ENCODE measurements at places on chromosomes 1 and 21. TPM values are rescaled to one million over a fixed set of nuclear protein-coding genes. Genes with fewer than 3 reads are reported as not detected.

DNA sequence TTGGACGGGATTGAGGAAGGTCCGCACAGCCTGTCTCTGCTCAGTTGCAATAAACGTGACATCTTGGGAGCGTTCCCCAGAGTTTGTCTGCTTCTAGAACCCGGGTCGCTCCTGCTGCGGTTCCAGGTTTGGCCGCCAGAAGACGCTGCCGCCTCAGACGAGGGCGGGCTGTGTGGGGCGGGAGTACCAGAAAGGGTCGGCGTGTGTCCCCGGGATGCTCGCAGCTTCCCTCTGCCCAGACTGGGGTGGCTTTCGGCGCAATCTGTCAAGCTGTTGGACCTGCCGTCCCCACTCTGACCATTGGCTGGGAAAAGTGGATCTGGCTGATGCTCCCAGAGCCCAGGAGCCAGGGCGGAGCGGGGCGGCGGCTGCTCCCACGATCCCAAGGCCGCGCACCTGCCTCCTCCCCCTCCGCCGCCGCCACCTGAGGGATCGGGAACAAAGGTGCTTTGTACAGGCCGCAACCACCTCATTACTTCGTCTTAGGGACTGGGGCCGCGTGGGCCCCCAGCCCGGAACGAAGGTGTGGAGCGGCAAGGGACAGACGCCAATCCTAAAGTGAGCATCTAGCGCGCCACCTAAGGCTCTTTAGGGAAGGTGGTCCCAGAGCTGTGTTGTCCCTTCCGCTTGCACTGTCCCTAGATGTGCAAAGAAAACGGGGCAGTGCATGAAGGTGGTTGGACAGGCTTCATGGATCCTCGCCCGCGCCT lies 683 bp upstream of the EFNA4 start:
- DNase-seq: no peak

- DNase-seq: no peak
Measured at GRCh38 chr1:17089506-17089905, 29.7 kb downstream of the PADI2 start.

- DNase-seq: no peak
Measured at GRCh38 chr1:180905927-180906326, 6.8 kb upstream of the KIAA1614 start.

GPA33 gene
- polyA plus RNA-seq: 7.7 TPM

RAP1GAP gene
- polyA plus RNA-seq: not detected

DNA sequence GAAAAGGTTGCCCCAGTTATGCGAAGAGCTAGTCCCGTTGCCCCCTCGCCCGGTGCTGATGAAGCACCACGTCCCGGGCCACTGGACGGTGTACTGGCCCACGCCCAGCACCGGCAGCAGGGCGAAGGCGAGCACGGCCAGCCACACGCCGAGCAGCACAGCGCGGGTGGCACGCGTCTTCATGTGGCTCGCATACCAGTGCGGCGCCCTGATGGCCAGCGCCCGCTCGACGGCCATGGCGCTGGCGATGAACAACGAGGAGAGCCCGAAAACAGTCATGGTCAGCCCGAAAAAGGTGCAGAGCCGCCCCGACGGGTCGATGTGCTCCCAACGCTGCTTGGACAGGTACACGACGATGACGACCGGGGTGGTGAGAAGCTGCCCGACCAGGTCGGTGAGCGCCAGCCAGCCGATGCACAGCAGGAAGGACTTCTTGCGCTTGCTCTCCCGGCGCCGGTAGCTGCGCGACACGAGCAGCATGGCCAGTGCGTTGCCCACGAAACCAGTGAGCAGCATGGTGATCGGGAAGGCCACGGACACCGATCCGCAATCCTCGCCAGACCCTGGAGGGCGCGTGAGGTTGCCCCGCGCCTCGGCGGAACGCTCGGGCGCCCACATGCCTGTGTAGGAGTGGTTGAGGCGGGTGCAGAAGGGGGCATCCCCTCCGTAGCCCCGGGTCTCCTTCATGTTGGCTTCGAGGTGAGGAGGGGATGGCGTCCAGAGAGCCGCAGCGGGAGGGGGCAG lies 553 bp downstream of the PTGER3 start:
- peak; percentile 9 for DNase-seq

- peak; percentile 62 for DNase-seq
Measured at GRCh38 chr21:44297525-44298290, 2.1 kb upstream of the PFKL start.

- DNase-seq: no peak
Measured at GRCh38 chr1:107990606-107991005, 25.6 kb upstream of the VAV3 start.

- DNase-seq: no peak
Measured at GRCh38 chr1:161046605-161047228, 940 bp upstream of the USF1 start.

FABP3 gene
- not detected for polyA plus RNA-seq

DNA sequence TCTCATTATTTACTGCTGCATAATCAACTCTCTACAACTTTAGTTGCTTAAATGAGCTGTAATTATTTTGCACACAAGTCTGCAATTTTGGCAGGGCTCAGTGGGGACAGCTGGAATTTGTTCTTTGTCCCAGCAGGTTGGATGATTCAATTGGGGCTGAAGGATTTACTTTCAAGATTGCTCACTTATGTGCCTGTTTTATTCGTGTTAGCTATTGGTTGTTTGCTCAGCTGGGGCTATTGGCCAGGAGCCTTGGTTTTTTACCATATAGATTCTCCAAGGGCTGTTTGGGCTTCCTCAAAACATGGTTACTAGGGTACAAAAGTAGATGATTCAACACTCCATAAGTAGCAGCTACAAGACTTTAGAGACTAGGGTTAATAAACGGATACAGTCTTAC lies 13.4 kb downstream of the OR10R2 start:
- DNase-seq: no peak

FAM89A gene
- 4.7 TPM for polyA plus RNA-seq

DNA sequence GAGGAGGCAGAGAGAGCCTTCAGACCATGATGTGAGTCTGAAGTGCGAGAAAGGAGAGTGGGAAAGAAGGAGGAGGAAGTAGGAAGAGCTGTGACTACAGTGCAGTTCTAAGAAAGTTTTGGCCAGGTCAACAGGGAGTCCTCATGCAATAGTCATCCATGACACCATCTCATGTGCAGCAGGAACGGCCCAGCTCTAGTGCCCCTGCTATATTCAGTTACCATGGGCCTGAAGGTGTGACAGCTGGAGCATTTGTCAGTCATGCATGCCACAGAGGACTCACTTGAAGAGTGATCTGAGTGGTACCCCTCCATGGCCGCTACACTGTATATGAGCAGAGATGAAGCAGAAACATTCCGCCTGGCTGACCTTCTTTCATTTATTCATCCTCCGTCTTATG lies 77.9 kb downstream of the OMA1 start:
- DNase-seq: no peak

DNA sequence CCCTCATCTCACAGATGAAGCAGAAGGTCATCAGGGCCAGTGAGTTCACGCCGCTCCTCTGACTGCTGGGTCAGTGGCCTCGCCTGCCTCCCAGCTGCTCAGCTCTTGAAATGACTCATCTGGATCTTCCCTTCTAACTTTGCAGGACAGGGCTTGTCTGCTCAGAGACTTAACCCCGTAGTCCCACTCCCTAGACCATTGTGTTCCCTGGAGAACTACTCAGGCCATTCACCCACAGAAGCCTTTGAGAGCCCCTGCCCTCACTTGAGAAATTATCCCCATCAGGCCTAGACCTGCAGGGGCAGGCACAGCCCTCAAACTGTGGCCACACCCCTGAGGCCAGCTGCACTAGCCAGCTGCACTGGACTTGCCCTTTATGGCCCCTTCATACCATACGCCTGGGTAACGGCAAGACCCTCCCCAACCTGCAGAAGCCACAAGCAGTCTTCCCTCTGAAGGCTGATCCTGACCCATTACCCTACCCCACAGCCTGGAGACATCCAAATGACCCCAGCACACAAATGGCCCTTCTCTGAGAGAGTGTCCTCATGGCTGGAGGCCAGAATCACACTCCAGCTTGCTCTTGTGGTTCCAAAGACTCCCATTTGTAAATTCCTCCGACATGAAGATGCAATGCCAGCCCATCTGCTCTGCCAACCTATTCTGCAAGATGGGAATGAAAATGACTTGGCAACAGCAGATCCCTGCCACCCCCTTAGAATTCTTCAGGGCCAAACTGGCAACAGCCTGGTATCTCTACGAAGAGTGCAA lies 33.2 kb downstream of the RCSD1 start:
- DNase-seq: no peak

GRCh38 chr1:187046293-187046692 lies 217.5 kb downstream of the PLA2G4A start:
- DNase-seq: no peak

C1QTNF12 gene
- polyA plus RNA-seq: not detected

INAVA gene
- polyA plus RNA-seq: 0.10 TPM

- no peak for DNase-seq
Measured at GRCh38 chr1:172401892-172402291, 18.6 kb upstream of the C1orf105 start.

GRCh38 chr1:64908575-64908974 lies 57.8 kb downstream of the JAK1 start:
- no peak for DNase-seq

LRRIQ3 gene
- 2.0 TPM for polyA plus RNA-seq

DNA sequence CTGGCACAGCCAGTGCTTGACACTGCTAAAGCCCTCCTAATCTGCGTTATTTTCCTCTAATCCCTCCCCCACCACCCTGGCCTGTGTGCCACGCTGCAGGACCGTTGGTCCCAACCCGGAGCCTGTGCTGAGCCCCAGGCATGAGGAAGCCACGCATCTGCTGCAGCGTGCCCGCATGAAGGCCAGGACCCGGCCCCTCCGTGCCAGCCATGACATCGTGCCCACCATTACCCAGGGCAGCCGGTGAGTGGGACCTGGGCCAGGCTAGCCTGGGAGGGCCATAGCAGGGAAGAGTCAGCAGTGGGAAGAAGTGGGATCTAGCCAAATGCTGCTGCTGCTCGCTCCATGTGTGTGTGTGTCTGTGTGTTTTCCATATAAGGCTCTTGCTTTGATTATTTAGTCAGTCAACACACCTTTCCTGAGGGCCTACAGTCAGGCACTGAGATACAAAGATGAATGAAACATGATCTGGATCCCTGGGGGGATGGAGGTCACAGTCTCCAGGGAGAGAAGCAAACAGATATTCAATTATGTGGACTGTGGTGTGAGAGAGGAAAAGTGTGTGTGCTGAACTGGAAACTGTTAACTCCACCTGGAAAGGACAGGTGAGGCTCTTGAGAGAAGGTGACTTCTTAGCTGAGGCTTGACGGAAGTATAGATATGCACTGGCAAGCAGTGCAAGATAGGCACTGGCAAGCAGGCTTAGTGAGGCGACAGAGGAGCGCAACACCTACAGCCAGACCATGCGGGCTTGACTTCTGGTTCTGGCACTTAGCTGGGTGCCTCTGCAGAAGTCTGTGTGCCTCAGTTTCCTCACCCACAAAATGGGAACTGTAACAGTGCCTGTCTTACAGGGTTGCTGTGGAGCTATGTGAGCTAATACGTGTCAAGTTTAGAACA lies 15.9 kb downstream of the KIAA1614 start:
- DNase-seq: no peak

DNA sequence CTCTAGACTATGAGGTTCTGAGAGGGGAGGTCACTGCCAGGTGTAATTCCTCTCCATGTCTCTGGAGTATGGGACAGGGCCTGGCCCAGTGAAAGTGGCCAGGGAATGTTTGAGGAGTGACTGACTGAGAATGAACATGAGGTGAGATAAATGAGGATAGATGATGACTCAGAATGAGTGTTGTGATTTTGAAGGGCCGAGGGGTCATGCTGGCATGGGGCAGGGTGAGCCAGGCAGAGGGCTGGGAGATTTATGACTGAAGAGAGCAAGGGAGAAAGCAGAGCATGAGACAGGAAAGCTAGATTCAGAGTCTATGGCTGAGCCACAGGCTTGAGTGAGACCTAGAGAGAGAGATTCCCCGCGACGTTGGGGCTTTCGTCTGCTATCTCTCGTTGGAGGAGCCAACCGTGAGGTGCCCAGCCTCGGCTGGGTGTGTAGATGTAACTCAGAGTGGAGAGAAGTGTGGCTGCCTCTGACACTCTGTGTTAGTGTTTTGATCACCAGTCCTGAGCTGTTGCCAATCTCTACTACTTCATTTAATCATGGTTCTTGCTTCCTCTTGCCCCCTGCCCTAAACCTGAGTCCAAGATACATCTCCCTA lies 50.1 kb downstream of the FOXD2 start:
- DNase-seq: no peak

PEX11B gene
- 40.2 TPM for polyA plus RNA-seq

- no peak for DNase-seq
Measured at GRCh38 chr1:230901671-230902070, 33.4 kb upstream of the C1orf198 start.

RAB25 gene
- polyA plus RNA-seq: not detected

Measured in immature natural killer cell (primary cell).